Dorsolateral prefrontal cortex (tissue), 122 donors: ENCODE measurements at places on chromosomes 7 and 10. TPM values are rescaled to one million over a fixed set of nuclear protein-coding genes. Genes with fewer than 3 reads are reported as not detected.

The SAP25 gene
- 2.7 TPM for total RNA-seq

The FAM24B gene
- 3.5 TPM for total RNA-seq

The TUBB8 gene
- not detected for total RNA-seq

The RELN gene
- 11.3 TPM for total RNA-seq

- DNase-seq, result peak; percentile 43
These were observed 59.0 kb downstream of the YKT6 start for GRCh38 chr7:44259547-44260457.

DNA sequence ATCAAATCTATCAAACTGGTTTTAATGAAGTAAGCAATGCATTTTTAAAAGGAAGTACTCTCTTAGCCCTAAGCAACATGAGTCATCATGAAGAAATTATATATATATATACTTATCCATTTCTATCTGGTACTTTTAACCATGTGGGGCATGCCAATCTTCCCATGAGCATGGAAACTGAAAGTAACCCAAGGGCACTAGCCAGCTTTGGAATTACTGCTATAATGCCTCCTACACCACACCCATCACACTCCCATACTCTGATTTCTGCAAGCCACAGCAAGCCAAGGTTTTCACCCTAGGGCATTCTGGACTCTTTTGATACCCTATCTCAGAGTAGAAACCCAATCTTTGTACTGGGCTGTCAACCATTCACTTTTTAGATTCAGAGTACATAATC, 204.6 kb downstream of the IMMP2L start:
- DNase-seq, result no peak

- DNase-seq, result no peak
These were observed 15.6 kb upstream of the TEX36 start for GRCh38 chr10:125698481-125698998.

DNA sequence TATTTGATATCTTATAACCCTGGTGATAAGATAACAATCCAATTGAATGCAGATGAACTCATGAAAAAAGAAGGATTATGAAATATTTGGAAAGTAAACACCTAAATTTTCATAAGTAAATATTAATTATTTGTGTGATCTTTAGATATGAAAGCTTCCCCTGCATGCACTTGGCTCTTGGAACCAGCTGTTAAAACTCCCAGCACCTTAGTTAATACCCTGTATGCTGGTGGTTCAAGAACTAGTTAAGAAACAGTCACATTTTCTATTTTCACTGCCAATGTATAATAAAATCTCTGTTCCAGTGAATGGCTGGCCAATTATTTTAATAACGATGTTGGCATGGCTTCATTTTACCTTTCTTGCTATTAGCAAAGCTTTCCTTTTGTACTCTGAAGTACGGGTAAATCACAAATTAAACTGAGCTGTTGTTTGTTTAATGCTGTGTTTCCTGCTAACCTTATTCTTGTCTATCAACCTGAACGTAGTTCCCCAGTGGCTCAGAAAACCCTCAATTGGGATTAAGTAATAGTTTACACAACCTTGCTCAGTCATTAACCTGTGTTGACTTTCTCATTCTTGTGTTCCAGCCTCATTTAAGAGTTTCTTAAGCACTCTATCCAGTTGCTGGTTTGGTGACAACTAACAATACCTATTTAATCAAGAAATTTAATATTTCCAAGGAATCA, 38.9 kb downstream of the MET start:
- DNase-seq, result no peak
